ENCODE measurements at places on chromosomes 4 and X.

GRCh38 chr4:155828628-155829027, 37.4 kb downstream of the ASIC5 start:
- DNase-seq: no peak

GRCh38 chr4:23922013-23922412, 32.2 kb upstream of the PPARGC1A start:
- DNase-seq: no peak

DNA sequence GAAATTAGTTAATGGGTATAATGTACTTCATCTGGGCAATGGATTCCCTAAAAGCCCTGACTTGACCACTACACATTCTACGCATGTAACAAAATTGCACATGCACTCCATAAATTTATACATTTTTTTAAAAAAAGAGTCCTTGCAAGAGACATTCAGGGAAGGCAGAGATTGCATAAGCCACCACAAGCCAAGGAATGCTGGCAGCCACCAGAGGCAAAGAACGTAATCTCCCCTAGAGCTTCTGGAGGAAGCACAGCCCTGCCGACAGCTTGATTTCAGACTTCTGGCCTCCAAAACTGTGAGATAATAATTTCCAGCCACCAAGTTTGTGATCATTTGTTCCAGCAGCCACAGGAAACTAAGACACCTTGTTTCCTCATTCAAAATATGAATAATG, 185.6 kb upstream of the GALNT7 start:
- DNase-seq: no peak

DNA sequence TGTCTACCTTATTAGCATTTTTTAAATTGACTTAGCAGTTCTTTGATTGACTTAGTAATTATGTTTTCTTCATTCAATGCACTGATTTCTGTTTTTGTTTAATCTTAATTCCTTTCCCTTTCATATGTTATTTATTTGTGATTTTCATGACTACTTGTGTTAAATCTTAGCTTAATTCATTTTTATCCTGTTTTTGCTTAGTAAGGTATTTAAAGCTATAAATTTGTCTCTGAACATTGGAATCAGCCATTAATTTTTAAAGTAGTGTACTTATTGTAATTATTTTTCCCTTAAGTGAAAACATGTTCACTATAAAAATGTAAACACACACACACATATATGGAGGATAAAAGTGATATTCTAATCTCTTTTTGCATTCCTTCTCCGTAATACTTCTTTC, 109.1 kb upstream of the DIPK2B start:
- DNase-seq: no peak

DNA sequence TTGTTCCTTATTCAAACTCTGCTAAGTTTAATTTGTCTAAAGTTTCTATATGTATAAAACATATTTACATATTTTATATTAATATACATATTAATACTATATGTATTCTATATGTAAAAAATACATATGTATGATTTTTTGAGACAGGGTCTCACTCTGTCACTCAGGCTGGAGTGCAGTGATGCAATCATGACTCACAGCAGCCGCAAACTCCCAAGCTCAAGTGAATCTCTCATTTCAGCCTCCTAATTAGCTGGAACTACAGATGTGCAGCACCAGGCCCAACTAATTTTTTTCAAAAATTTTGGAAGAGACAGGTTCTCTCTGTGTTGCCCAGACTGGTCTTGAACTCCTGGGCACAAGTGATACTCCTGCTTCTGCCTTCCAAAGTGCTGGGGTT, 684.9 kb downstream of the TRAM1L1 start:
- DNase-seq: no peak

DNA sequence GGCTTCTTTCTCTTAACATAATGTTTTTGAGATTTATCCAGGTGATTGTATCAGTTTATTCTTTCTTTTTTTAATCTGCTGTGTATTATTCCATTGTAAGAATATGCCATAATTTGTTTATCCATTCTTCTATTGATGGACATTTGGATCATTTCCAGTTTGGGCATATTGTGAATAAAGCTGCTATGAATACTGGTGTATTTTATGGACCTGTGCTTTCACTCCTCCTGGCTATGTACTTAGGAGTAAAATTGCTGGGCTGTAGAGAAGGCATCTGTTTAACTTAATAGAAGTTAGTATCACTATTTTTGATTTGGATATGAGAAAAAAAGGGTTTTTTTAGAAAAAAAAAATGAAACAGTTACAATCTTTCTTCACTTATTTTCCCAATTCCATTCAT, 50.0 kb upstream of the FAM9C start:
- DNase-seq: no peak

- DNase-seq: no peak
Observed at GRCh38 chr4:146436423-146437162, 85.1 kb downstream of the SLC10A7 start.

GRCh38 chrX:122770581-122770980, 413.5 kb upstream of the GRIA3 start:
- no peak for DNase-seq

GRCh38 chrX:24259544-24260240, 54.2 kb downstream of the SUPT20HL2 start:
- DNase-seq: peak; percentile 12

DNA sequence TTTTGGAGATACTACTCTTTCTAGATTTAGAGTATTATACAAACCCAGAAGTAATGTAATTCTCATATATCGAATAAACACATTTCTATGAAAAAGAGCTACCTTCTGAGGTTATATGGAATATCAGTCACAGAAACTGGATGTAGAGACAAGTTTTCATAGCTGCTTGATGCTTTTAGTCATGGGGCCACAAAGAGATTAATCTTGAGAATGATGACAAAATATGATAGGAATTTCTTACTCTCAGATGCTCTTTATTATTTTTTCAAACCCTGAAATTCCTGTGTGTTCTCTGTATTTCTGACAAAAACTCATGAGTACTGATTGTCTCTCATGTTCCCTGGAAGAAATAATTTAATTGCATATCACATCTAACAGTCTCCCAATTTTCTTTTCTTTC, 662.5 kb downstream of the RAPGEF2 start:
- DNase-seq: no peak
